Stimulated activated CD8-positive, alpha-beta memory T cell treated with anti-CD3 and anti-CD28 coated beads, Interleukin-2, amount 100 ng/mL, for 48 hours (primary cell): ENCODE measurements at places on chromosomes 1 and 21.

DNA sequence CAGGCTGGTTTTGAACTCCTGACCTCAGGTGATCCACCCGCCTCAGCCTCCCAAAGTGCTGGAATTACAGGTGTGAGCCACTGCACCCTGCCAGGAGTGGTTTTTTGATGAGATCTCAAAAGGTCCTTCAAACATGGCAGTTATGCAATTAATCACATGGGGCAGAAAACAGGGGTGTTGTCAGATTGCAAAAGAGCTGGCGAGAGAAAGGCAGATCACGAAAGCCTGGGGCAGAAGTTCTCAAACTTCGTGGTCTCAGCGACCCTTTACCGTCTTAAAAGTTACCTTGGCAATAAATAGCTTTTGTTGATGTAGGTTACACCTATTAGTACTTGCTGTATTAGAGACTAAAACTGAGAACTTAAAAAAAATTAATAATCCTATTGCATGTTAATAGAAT is 16.1 kb downstream of the CNR2 start:
- DNase-seq: no peak

DNA sequence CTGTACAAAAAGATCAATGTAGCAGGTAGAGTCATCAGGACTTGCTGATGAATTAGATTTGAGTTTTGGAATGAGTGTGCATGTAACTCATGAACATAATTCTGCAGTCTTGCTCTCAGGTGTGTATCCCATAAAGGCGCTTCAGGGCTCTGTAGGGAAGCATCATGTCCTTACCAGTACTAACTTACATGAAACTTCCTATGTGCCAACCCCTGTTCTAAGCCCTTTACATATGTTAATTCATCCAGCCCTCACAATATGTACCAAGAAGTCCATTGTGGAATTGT is 2.1 kb upstream of the FCRLB start:
- no peak for DNase-seq

DNA sequence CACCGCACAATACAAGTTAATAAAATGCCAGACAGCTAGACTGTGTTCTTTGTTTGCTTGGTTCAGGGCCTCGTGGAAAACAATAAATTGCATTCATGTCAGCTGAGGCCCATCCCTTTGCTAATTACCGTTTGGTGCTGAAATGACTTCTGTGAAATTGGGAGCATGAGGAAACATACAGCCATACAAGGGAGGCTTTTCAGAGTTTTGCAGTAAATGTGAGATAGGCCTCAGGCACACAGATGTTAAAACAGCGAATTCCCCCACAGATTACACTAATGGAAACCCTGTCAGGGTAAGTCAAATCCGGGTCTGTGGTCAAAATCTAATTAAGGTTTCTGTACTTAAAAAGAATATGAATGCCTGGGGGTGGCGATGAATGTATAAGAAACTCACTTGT is 173.5 kb upstream of the LMO4 start:
- DNase-seq: no peak

DNA sequence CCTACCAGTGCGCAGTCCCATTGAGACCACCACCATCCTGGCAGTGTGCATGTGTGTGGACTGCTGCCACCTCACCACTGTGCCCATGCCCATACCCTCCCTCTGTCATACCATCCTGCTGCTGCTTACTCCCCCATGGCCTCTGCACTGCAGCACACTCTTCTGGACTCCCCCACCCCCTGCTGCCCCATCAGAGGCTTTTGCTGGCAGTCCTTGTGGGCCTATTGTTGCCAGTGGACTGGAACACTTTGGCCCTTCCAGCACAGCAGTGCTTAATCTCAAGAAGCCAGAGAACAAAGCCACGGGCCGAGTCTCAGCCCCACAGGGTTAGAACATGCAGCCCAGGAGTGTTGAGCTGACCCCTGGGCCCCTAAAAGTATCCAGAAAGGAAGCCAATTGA is 41.9 kb upstream of the IVNS1ABP start:
- DNase-seq: no peak

GRCh38 chr1:94874423-94874822 is 52.5 kb downstream of the CNN3 start:
- DNase-seq: no peak

DNA sequence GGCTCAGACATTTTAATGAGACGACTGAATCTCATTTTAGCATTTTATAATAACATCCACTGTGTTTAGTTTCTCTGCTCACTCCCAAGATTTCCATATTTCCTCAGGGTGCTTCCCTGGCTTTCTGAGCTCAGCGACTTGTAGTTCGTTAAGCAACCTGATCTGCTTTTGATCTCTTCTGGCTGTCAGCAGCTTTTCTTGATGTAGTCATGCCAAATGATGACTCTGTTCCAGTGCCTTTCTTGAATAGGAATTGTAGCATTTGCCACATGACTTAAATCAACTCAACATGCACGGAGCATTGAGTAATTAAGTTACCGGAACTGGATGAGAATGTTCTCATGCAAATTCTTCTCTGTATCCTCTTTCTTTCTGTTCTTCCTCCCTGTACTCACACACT is 246.1 kb downstream of the FMN2 start:
- DNase-seq: no peak

GRCh38 chr1:60984062-60984799 is 98.1 kb upstream of the NFIA start:
- DNase-seq: no peak

DNA sequence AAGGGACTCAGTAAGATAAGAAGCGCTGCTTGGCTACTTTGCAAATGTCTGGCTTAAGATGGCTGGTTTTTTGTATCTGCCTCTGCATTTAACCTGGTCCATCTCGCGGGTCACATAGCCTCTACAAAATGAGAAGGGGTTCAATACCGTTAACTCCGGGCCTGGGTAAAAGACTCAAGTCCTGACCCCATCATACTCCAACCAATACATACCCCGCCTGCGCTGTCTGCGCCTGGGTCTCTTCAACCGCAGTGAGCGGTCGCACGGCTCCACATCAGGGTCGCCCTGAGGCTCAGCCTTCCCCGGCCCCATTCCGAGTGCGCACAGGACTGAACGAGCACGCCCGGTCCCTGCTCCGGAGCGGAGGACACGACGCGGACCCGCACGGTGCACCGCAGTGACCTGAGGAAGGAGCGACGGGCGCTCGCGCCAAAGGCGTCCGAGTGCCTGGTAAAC is 558 bp upstream of the PGD start:
- no peak for DNase-seq

- no peak for DNase-seq
These were observed 364.5 kb upstream of the DAB1 start for GRCh38 chr1:57788313-57788712.

DNA sequence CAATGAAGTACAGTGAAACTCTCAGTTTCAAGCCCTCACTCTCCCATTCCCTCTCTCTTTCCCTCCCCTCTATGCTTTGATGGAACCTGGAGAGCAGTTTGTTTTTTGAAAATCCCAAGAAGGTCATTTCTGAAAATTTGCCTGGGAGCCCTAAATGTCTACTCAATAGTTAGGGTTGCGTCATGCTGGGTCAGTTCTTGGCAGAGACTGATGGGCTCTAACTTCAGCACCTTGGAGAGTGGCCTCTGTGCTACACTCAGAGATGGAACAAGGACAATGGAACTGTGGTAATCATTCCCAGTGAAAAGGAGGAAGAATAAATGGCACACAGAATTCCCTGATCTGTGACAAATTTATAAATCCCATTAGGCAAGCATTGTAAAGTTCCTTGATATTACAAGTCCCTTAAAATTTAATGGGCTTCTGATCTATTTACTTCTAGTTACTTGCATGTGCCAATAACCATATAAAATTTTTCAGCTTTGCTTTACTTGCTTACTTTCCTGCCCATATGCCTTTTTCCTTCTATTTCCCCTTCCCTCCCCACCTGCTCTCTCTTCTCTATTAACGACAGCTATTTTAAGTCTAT is 182.9 kb upstream of the KCND3 start:
- no peak for DNase-seq

- DNase-seq: no peak
These were observed at the start of gene FCMR for GRCh38 chr1:206921772-206922265. FCMR (minus strand) TSS chr1:206921941; CDS start chr1:206921854, 87 bp downstream.
